Nephron progenitor cell (in vitro differentiated cells): ENCODE measurements at places on chromosomes 3 and 15.
A peak's percentile ranks its signal among the peaks of the same experiment; 100 is the strongest.

DNA sequence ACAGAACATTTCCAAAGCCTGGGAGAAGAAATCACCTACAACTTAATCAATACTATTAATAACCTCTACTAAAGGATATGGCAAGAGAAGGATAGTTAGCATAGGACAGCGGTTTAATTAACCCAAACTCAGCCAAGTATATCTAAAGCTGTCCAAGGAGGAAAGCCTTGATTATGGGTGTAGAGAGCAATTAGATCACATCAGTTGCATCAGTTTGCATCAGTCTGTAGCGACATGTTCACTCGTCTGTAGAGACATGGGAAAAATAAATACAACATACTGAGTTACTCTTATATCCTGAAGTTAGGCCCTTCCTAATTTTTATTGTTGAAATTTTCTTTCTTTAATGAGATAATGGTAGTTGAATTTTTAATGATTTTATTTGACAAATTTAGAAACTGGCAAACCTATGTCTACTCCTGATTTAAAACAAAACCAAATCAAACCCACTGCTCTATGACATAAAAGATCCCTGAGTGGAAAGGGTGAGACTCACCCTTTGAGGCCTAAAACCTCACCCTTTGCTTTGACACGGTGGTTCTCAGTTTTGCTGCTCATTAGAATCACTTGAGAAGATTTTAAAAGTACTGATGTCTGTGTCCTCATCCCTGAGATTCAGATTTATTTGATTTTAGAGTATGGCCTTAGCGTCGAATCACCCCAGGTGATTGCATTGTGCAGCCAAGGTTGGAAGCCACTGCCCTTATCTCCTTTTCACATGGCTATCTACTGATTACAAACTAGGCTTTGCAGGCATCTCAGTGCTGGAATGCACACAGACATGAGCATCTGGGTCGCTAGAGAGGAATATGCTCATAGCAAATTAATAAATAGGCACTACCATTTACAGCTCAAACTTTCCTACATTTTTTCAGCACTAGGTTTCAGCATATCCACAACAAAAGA is 2.8 kb upstream of the CLRN1 start:
- no peak for DNase-seq

- peak; percentile 6 for DNase-seq
Measured at GRCh38 chr3:14989943-14990779, 42.8 kb downstream of the NR2C2 start.

DNA sequence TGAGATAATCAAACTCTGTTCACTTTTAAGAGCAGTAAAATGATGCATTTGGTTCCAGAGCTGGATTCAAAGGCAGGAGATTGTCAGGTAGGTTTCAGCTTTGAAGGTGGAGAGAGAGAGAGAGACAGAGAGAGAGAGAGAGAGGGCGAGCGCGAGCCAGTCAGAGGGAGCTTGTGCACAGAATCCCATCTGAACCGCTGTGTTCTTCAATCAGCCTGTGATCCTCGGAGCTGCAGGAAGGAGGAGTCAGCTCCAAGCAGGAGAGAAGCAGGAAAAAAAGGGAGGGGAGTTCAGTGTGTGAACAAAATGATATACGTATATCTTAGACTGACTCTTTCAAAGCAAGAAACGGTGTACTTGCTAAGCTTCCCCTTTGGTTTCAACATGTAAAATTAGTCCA is at the start of gene GPR149:
Gene GPR149 (minus strand): TSS at position 177 of the 400 bp plus-strand sequence. CDS start 575 bp downstream, outside the sequence.
- peak; percentile 37 for DNase-seq

GRCh38 chr3:27431116-27431515 is 53.1 kb downstream of the SLC4A7 start:
- no peak for DNase-seq

DNA sequence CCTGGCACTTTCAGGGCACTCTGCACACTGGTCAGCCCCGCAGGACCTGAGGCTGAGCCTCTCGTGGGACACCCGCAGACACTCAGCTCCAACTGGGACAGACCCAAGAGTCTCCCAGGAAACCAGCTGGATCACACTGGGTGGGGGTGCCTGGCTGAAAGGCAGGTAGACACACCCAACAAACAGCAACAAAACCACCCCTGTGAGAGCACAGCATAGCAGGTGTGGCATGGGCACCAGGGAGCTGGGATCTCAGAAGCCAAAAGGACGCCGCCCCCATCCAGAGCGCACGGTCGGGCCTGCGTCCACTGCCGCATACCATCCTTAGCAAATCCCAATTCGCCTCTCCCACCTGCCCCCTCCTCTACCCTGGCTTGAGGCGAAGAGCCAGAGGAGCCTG is 154.2 kb upstream of the LINGO1 start:
- no peak for DNase-seq

DNA sequence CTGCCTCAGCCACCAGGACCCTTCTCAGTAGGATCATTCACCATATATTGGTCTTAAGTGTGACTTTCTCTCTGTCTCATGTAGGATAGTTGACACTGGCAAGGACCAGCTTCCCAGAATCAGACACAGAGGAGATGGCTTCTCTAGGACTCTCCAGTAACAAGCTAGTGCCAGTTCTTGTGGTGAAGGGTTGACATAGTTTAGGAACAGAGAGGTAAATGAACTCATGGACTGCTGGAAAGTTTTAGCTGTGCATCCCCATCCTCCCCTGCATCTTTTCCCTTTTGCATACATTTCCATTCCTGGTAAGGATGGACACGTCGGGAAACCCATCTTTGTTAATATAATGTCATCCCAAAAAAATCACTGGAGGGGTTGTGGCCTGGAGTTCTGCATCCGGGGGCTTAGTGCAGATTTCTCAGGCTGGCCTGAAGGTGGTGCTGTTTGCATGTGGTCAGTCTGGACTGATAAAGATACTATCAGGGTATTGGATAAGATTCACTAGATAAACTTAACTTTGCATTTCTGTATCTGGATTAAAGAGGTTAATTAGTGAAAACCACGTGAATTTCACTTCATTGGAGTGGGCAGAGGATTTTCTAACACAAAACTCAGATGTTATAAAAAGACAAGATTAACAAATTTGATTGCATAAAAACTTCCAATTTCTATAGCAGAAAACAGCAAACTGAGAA is 110.8 kb downstream of the TBC1D2B start:
- DNase-seq = peak; percentile 59
